ENCODE measurements at places on chromosomes 1 and 21.

- no peak for DNase-seq
Measured at GRCh38 chr1:44862829-44863401, 19.9 kb upstream of the PTCH2 start.

- DNase-seq = no peak
Measured at GRCh38 chr1:105260001-105260400, 1510.3 kb downstream of the AMY1C start.

DNA sequence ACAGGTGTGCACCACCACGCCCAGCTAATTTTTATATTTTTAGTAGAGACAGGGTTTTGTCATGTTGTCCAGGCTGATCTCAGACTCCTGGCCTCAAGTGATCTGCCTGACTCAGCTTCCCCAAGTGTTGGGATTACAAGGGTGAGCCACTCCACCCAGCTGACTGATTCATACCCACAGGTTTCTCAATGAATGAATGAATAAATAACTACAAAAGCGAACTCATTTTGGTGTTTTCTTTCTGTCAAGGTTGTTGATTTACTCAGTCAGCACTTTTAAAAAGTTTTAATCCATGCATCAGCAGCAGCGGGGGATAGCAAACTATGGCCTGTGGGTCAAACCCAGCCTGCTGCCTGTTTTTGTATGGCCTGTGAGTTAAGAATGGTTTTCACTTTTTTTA lies 217.5 kb downstream of the FAF1 start:
- no peak for DNase-seq

DNA sequence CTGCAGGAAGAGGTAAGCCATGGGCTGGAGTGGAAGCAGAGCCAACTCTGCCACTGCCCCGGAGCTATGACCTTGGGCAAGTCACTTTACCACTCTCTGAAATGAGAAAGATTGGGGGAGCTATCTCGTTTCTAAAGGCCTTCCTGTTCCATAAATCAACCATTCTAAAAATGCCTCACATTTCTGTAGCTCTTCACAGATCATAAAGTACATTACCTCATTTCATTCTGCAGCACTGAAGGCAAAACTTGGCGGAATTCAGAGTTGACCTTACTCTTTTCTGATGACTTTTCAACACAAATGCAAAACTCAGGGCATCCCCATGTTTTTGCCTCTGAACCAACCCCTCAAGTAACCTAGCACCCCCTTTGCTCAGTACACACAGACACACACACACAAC lies 404.0 kb upstream of the NFIA start:
- no peak for DNase-seq

- no peak for DNase-seq
Measured at GRCh38 chr1:153339802-153340201, 8.8 kb downstream of the PGLYRP4 start.

- DNase-seq = no peak
Measured at GRCh38 chr21:31894457-31894856, 21.6 kb downstream of the HUNK start.

DNA sequence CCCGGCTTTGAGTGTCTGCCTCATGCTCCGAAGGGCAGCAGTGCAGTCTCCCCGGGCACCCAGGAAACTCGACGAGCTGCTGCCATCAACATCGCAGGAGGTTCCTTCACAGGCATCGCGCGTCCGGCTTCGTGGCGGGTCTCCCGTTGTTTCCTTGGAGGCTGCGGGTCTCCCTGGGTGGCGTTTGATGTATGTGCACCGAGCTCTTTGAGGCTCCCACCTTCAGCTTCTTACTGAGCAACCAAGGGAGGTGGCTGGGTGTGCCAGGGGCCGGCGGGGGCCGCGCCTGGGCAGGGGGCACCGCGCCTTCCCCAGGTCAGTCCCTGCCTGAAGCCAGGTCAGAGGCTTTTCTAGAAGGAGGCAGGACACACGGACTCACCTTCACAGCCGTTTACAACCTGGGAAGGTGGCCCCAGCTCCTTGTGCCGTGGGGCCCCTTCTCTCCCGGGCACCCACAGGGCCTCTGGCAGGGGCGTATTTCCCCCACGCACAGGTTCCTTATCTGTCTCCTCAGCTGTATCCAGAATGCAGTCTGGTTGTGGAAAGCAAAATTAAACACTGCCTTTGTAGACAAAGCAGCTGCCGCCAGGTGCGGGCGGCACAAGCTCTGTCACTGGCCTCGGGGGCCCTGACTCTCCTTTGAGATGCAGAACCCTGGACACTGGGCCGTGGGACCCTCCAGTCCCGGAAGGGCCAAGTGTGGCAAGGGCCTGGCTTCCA lies 21.7 kb upstream of the PEX10 start:
- no peak for DNase-seq

DNA sequence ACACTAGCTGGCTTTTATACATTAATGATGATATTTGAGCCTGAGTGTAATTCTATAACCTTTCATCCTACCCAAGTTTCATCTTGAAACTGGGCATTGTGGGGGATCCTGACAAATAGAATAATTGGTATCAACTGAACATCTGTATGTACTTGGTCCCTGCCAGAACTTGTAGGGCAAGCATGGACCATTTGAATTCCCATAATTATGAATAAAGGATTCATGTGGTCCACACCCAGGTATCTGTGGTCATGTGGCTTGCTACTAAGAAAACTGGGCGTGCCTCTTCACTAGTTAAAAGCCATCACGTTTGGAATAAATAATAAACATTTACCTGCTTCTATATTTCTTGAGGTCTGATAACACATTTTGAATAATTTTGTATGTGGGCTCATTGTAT lies 20.6 kb upstream of the VTCN1 start:
- no peak for DNase-seq

GRCh38 chr1:68230901-68231626 lies 1.3 kb downstream of the WLS start:
- no peak for DNase-seq

DNA sequence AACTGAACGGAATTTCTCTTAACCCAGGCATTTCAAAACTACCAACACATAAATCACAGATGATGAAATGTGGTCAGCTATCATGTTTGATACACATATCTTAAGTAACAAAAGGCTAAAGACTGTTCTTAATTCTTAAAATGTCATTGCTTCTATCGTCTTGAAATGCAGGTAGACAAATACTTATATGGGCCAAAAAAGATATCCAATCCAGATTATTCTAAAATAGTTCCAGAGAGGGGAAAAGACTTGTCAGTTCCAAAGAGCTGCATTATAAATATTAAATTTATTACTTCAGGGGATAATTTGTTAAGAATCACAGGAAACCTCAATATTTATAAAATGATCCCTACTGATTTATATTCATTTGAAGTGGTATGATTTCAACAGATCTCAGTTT lies 259.4 kb downstream of the FAF1 start:
- no peak for DNase-seq

- no peak for DNase-seq
Measured at GRCh38 chr1:230798491-230798890, 51.3 kb downstream of the CAPN9 start.

DNA sequence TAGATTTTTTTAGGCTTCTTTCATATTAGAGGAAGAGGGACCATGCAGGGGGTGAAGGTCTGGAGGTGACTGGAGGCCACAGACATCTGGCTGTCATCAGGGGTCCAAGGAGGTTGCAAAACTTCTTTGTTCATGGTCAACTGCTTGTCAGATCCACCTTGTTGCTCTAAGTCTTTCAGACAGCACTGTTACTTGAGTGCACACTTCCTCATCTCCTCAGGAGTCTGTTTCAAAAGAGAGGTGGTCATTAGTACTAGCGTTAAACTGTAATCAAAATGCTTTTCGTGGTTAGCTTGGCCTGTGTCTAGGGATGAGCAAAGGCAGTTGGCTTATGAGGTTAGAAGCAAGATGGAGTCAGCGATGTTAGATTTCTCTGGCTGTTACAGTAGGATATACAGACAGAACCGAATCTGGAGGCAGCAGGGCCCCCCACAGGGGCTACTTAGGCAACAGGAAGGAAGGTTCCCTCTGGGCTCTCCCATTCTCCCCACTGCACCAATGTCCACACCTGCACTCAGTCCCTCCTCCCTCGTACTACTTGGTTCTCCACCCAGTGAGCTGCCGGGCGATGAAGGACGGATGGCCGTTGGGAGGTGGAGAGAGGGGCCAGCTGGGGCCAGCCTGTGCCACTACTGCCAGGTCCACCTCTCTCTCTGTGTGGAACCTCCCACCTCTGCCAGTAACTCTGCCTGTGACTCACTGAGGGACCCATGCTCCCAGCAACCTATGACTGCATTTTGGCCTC lies 57.2 kb downstream of the TOR1AIP2 start:
- DNase-seq = no peak

GRCh38 chr1:248793592-248793991 lies 32.1 kb downstream of the SH3BP5L start:
- DNase-seq = no peak

- DNase-seq = no peak
Measured at GRCh38 chr1:1427820-1428148, 6.7 kb upstream of the ANKRD65 start.

GRCh38 chr1:109768820-109769219 lies 5.1 kb upstream of the EPS8L3 start:
- no peak for DNase-seq

DNA sequence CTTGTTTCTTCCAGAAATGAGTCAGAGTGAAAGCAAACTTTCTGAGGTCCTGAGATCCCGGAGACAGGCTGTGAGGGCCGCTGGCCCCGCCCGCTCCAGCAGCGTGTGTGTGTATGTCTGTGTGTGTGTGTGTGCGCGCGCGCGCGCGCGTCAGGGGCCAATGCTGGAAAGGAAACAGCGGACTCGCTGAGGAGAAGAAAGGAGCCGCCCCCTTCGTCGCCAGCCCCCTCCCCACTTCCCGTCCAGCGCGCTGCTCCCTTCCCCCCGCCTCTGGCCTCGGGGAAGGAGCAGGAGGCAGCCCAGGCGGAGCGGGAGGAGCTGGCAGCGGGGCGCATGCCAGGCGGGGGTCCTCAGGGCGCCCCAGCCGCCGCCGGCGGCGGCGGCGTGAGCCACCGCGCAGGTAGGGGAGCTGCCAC lies at the start of gene DISC1:
Gene DISC1 (plus strand): TSS at position 256 of the 416 bp plus-strand sequence. CDS start 78 bp downstream, at position 334.
- no peak for DNase-seq

DNA sequence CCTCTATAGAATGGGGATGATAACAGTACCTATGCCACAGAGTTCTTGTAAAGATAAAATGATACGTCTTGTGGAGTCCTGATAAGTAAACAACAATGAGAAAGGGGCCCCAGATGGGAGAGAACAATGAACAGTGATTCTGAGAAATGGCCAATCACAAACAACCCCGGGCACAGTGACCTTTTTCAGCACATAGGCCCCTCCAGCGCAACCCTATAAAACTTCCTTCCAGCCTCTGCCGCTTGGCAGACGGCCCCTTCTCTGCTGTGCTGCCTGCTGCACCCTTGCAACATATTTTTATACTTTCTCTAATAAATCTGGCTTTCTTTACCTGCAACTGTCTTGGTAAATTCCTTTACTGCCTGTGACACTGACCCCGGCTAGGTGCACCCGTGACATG lies 8.9 kb downstream of the RCAN1 start:
- DNase-seq = no peak

- no peak for DNase-seq
Measured at GRCh38 chr1:53088616-53089300, 26.7 kb downstream of the PODN start.

DNA sequence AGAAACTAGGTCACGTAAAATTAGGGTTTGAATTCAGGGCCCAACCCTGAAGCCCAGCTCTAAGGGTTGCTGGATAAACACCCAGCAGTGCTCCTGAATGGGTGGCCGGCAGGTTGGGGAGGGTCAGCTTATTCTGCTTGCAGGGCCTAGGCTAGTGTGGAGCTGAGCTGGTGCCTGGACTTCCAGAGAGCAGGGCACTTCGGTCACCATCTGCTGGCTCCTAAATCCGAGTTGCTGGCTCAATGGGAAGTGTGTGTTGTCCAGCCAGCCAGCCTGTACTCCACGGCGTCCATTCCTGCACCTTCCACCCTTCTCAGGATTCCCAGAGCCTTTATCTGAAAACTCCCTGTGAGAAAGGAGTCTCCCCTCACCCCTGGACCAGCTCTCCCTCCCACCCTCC lies 23.0 kb downstream of the TRIM67 start:
- no peak for DNase-seq

GRCh38 chr1:71427066-71427465 lies 346.2 kb upstream of the ZRANB2 start:
- DNase-seq = no peak

DNA sequence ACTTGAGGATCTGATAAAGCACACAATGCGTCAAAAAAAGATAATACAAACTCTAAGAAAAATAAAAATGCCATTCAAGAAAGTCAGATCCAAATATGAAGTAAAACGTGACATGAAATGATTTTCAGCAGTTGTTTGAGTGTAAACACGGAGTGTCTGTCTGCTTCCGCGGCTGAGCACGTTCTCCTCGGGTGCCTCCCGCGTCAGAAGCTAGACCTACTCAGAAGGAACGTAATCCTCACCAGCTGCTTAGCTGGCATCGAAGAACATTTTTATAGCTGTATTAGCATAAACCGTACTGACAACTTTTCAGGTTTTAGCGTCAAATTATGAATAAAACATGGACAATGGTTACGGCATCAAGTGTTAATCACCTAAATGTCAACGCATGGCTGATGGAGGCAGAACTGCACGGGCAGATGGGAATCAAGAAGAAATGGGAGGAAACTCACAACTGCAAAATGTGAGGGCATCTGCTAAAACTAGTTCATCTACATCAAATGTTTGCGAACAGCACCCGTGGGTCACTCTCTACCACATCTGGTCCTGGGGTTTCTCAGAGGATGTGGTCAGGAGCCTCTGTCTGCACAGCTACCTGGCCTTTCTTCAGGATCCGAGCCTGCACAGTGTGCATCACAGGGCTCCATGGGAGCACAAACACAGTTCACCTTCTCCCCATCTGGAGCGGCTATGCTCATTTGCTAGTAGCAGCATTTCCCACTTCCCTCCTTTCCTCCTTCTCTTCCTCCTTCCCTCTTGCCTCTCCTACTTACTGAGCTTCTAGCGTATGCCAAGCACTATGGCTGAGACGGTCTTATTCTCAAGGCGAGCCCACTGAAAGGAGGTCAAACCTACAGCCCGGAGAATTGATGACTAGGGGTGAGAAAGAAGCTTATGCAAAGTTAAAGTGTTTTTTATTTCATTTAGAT lies 40.0 kb downstream of the RCAN1 start:
- DNase-seq = no peak

DNA sequence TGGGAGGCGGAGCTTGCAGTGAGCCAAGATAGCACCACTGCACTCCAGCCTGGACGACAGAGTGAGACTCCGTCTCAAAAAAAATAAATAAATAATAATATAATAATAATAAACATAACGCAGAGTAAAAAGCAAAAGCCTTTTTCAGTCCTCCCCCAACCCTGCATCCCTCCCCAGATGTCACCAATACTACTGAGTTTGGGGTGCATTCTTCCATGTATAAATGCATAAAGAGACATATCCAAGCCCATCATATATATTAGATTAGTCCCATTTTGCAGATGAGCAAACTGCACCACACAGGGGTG lies 930 bp upstream of the ADAMTSL4 start:
- no peak for DNase-seq

DNA sequence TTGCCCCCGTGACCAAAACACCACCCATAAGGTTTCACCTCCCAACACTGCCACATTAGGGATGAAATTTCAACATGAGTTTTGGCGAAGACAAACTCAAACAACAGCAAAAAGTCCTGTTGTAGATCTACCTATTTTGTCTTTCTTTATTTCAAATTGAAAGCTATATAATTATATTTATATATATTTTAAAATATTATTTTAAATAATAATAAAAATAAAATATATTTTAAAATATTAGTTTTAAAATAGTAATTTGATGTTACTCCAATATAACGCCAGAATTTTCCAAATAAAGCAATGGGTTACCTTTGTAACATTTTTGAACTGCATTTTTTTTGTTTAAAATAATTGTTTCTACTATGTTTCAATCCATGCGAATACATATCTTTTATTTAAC lies 263.5 kb upstream of the USP25 start:
- DNase-seq = no peak

Measured in stimulated activated CD4-positive, alpha-beta T cell treated with anti-CD3 and anti-CD28 coated beads, Interleukin-1b, Interleukin-23, amount 100 ng/mL, for 1 hour (primary cell).